HCEC 1CT (cell line): ENCODE measurements at places on chromosomes 3 and 15.

- DNase-seq, result no peak
These were observed 5.4 kb upstream of the CGNL1 start for GRCh38 chr15:57370929-57371328.

- no peak for DNase-seq
These were observed 130.4 kb downstream of the SUCLG2 start for GRCh38 chr3:67524046-67524445.

DNA sequence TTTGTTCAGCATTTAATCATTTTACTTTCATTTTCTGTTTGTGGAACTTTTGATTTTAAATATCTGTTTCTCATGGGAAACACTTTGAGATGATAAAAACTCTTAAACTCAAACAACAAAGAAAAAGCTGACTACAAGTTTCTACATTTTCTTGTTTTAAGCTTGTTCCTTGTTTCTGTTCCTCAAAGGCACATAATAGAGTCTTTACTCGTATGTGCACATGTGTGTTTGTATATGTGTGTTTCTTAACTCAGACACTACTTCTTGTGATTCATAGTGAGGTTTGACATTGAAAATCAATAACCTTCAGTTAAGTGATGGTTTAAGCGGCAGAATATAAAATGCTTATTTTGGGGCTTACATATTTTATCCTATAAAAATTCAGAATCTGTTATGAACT lies 786.7 kb upstream of the EPHA6 start:
- no peak for DNase-seq

GRCh38 chr3:11643201-11643603 lies 513 bp downstream of the VGLL4 start:
- peak; percentile 50 for DNase-seq

GRCh38 chr15:74442063-74442462 lies 8.3 kb upstream of the SEMA7A start:
- DNase-seq, result no peak
